NCI-H2081 treated with DMSO at 0.1 percent for 48 hours (cell line): ENCODE measurements at places on chromosomes 12 and 14.

DNA sequence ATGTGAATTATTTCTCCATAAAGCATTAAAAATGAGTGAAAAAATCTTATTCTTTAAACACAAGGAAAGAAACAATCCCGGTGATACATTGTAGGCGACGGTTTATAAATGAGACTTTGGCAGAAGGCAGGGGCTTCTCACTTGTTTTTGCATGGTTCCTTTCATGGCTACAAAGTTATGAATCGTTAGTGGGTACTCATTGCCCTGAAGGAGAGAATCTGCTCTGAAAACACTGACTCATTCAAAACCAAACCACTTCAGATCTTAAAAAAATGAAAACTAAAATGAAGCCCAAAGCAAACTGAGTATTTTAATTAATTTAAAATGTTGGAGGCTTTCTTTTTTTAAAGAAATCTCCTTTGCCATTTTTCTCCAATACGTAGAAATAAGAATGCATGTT, 41.4 kb upstream of the AMIGO2 start:
- no peak for DNase-seq

DNA sequence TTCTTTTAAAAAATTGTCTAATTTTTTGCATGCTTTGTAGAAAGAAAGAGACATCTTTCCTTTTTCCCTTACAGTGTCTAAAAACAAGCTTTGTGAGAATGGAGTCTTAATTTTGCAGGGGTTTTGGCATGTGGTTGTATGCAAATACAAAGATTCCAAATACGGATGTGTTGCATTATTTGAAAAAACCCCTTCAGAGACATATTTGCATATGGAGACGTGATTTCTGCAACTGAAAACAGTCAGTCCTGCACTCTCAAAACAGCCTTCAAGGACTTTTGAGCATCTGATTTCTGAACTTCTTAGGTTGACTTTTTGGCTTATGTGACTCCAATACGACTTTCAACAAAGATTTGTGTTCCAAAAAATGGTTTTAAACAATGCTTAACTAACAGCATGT, 7.8 kb downstream of the IRAK3 start:
- DNase-seq, result no peak

DNA sequence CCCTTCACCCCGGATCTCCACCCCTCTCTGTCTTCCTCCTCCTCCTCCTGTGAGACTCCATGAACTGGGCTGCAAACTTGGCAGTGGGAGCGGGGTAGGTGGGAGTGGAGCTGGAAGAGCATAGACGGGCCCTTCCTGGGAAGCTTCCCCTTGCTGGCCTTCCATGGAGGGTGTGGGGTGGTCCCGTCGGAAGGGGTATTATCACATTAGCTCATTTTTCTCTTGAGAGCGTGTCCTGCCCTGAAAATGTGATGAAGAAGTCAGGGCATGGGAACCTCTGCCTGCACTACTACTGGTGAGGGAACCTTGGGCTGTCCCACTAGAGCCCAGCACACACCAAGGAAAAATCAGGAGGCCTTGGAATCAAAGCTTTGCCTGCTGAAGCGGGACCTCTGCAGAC, 66.5 kb downstream of the CACNA1C start:
- no peak for DNase-seq

- no peak for DNase-seq
Observed at GRCh38 chr12:18939051-18939450, 190.5 kb upstream of the PLEKHA5 start.

- DNase-seq, result no peak
Observed at GRCh38 chr12:63836936-63837335, 7.6 kb upstream of the SRGAP1 start.

DNA sequence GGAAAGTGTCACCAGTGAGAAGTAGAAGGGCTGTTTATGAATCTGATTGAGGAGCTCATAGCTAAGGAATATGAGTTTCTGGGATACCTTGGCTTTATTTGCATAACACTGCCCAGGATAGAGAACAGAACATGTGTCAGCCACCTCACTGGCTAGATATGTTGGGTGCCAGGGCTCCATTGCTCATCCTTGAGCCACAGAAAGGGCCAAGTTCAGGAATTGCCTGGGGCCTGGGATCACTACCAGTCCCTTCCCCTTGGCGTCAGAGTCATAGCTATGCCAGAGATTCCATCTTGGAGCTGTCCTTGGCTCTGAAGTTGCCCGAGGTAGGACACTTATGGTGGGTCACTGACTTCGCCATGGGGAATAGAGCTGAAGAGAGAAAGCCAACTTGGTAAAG, 49.0 kb downstream of the IFT43 start:
- DNase-seq, result no peak

DNA sequence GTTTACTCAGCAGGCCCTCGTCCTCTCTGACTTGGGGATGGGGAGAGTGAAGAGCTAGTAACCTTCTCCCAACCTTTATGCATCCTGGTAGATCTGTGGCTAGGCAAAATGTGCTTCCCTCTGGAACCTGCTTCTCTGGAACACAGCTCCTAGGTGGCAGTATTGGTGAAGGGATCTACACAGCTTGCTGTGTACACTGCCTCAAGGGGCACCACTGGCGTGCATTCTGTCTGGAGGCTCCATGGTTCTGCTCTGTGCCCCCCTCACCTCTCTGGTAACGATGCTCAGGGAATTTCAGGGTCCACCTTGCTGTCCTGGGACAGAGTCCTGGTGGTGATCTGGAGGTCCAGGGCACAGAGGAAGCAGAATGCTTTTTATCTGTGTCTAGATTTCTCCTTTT, 43.5 kb upstream of the KCNA5 start:
- no peak for DNase-seq

DNA sequence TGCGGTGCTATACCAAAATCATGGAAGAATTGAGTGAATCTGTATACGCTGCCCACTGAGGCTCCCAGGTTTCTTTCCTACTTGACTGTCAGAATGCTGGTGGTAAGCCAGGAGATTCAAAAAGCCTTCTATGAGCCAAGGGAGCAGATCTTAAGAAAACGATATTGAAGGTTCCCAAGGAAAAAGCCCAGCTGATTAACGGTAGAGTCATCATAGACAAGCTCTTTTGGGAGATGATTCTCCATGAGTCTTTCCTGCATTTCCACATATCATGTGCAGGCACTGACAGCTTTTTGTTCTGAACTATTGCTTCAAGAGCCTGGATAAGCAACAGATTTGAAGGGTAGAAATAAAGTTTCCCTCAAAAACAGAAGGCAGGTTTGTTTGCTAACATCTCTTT, 17.5 kb downstream of the SLC35F4 start:
- DNase-seq, result no peak

- no peak for DNase-seq
Observed at GRCh38 chr12:124677552-124678356, 110.3 kb upstream of the NCOR2 start.

DNA sequence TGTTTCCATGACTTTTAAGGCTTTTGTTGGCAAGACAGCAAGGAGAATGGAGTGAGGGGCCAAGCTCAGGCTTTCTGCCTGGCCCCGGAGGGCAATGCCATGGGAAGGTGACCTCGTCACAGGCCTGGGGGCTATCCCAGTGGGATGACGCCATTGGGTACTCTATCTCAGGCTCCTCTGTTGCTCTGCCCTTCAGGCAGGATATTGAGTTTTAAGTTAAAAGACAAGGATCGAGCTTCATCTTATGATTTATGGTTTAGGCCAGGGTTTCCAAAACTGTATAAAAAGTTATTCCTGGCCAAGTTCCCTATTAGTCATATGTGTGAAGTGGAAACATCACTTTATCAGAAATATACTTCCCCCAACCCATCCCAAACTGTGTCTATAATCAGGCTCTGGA, 127.7 kb downstream of the ZFP36L1 start:
- DNase-seq, result no peak

- DNase-seq, result no peak
Observed at GRCh38 chr12:98738539-98738938, 93.4 kb downstream of the APAF1 start.

DNA sequence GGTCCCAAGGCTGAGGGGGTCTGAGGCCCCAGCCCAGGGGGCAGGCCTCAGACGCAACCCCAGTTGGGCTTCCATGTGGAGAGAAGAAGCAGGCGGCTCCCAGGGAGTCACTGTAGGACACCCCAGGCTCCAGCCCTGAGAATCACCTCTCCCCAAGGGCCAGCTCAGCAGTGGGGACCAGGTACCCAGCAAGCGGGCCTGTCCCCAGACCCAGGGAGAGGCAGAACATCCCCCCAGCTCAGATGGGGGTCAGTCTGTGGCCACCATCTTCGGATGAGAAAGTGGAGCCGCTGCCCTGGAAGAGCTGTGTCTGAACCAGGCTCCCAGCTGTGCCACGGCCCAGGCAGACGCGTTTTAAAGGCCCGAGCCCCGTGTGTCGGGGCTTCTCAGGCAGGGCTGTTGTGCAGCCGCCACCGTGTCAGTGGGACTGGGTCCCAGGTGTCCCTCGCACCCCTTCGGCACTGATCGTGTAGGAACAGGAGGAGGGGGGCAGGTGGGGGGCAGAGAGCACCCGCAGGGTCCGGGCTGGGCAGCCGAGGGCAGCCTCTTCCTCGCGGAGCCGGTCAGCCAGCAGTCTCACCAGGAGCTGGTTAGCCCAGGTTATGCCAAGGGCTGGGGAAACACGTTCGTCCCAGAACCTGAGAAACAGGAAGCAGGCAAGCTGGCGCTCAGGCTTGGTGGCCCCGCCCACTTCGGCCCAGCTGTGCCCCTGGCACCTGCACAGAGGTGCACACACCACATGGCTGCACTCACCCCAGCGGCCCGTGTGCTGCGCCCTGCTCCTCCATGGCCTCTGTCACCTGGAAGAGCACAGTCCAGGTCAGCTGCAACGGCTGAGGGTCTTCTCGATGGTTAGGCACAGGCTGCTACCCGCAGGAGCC, 16.6 kb downstream of the XRCC3 start:
- DNase-seq, result no peak

DNA sequence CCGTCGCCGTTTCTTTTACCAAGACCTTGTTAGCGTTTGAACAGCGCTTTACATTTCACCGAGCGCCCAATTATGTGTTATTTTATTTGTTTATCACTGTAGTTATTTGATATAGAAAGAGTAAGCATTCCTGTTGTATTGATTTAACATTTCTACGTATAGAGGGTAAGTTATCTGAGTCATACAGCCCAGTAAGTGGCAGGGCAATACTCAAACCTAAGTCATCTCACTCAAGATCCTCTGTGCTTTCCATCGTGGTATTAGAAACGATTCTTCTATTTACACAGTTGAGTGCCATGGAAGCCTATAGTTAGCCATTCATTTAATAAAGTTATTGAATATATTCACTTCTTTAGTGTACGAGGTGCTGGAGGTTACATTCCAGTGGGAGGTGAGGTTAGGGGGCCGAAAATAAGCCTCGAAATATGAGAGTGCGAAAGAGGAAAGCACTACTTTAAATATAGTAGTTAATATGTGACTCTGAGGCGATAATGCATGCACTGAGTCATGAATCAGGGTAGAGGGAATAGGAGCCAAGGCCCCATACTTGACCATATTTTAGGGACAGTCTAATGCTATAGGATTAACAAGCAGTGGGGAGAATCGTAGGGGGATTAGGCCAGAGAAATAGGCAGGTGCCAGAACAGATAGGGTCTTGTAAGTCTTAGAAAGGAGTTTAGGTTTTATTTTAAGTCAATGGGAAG, 629 bp downstream of the RAD51AP1 start:
- DNase-seq, result no peak

GRCh38 chr14:104647467-104648043, 41.9 kb upstream of the INF2 start:
- no peak for DNase-seq

GRCh38 chr12:111429828-111430432, 24.2 kb downstream of the SH2B3 start:
- DNase-seq, result no peak

- DNase-seq, result no peak
Observed at GRCh38 chr14:35740215-35740614, 68.9 kb downstream of the RALGAPA1 start.

DNA sequence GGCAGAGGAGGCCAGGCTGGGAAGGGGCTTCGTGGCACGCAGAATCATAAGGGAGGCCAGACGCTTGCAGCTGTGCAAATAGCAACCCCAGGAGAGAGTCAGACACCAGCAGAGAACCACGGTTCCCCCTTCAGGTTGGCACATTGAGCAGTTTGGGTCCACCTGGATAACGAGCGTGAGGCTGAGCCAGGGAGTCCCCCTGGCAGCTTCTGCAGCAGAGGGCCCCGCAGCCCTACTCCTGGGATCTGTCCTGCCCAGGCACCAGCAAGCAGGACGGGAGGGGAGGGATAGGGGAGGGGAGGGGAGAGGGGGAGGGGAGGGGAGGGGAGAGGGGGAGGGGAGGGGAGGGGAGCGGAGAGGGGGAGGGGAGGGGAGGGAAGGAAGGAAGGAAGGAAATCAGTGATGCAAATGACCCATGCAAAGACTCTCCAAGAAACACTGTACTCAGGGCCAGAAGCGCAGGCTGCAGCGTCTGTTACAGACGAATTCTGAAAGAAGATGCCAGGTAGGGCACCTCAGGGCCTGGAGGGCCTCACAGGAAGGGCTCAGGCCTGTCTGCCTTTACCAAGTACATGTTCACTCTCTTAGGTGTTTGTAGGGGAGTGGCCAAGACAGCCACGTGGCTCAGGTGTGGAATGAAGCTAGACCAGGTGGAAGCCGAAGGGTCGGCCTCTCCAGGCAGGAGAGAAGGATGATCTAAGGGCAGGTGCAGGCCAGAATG, 32.3 kb upstream of the MMP17 start:
- DNase-seq, result peak; percentile 12

DNA sequence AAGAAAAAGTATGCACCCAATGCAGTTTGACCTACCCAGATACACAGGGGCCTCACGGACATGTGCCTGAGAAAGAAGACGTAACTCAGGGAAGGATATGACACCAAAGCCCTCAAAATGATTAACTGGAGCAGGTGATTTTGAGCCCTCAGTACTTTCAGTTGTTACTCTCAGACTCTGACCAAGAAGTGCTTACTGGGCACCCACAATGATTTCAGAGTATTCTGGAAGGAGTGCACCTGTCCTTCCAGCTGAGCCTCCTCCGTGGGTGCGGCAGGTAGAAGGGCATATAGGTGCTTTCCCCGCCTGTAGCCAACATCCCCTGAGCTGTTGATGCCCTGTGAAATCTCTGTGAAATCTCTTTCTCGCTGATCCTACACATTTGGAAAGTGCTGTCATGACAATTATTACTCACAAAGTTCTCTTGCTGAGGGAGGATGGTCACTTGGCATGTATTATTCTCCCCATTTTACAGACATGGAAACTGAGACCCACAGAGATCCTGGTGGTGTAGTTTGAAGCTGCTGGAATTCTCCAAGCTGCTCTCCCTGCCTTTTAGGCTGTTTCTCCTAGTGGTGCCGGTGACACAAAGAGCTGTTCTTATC, 154.3 kb upstream of the CCND2 start:
- DNase-seq, result no peak

DNA sequence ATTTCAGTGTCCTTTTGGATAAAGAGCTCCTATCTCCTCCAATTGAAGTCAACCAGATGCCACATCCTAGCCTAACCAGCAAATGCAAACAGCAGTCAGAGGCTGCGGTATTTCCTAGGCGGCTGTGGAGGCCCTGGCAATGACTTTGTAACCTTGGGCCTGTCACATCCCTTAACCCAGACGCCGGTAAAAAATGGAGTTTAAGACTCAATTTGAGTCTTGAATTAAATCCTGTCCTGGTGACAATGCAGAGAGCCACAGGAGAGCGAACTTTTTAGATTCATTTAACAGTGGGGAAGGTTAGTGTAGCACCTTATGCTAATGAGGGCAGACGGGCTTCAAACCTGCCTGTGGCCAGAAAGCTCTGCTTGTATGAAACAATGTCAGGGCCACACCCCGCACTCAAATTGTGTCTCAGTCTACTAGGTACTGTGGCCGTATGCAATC, 1.3 kb downstream of the C12orf75 start:
- no peak for DNase-seq

GRCh38 chr12:2179953-2180736, 127.4 kb downstream of the CACNA1C start:
- DNase-seq, result no peak

GRCh38 chr12:42611571-42612230, 22.2 kb upstream of the PRICKLE1 start:
- DNase-seq, result no peak

- DNase-seq, result no peak
Observed at GRCh38 chr12:6084261-6084968, 40.1 kb downstream of the VWF start.
